ENCODE measurements at places on chromosomes 16 and 17.

DNA sequence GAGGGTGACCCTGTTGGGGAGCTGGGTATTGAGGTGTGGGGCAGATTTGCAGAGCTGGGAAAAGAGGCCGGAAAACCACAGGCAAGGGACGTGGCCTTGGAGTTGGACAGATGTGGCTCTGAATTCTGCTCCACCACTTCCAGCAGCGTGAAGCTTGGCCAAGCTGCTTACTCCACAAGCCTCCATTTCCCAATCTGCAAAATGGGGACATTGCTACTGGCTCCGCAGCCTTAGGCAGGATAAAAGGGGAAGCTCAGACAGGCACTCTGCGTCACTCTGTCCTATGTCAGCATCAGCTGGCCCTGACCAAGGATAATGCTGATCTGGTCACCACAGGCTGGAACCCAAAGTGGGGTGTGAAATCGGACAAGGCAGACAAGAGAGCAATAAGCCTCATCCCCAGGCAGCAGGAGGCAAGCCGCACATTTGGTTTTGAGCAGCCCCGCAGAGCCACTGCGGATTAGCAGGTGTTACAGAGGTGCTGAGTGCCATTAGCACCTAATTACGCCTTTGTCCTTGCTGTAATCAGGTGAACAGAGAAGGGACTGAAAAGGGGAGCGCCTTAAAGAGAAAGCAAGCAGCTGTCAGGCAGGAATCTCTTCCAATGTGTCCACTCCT, 54.8 kb downstream of the SDK2 start:
- no peak for DNase-seq

DNA sequence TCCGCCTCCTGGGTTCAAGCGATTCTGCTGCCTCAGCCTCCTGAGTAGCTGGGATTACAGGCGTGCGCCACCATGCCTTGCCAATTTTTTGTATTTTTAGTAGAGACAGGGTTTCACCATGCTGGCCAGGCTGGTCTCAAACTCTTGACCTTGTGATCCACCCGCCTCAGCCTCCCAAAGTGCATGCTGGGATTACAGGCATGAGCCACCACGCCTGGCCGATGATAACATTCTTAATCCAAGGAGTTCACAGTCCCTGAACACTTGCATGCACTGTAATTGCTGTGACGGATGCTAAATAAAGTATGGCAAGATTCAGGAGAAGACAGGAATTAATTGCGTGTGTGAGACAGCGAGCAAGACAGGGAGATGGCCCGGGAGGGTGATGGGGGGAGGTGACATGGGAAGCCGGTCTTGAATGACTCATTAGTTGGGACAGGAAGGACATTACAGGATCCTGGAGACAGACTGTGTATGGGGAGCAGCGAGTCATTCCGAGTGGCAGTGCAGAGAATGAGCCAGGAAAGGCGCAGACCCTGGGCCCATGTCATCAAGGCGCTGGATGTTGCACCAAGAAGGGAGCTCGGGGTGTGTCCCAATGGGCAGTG, 6.7 kb downstream of the ABCA3 start:
- no peak for DNase-seq

GRCh38 chr16:2707368-2708289, 12.4 kb downstream of the PRSS27 start:
- no peak for DNase-seq

GRCh38 chr17:33674685-33675084, 381.6 kb upstream of the ASIC2 start:
- peak; percentile 61 for DNase-seq

DNA sequence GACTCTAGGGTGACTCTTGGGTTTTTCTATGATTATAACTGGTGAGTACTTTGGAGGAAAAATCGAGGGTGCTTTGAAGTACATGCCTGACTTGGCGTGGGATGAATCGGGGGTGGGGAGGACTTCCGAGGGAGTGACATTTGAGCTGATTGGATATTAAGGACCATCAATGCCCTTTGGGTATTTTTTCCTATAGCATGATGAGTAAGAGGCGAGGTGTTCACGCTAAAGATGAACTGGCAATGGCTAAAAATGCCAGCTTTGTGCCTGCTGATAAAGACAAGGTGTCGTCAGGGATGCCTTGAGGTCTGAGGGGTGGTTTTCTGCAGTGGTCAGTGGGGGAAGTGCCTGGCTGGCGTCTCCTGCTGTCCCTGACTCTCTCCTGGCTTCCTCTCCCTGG, 25.3 kb downstream of the USP43 start:
- no peak for DNase-seq

DNA sequence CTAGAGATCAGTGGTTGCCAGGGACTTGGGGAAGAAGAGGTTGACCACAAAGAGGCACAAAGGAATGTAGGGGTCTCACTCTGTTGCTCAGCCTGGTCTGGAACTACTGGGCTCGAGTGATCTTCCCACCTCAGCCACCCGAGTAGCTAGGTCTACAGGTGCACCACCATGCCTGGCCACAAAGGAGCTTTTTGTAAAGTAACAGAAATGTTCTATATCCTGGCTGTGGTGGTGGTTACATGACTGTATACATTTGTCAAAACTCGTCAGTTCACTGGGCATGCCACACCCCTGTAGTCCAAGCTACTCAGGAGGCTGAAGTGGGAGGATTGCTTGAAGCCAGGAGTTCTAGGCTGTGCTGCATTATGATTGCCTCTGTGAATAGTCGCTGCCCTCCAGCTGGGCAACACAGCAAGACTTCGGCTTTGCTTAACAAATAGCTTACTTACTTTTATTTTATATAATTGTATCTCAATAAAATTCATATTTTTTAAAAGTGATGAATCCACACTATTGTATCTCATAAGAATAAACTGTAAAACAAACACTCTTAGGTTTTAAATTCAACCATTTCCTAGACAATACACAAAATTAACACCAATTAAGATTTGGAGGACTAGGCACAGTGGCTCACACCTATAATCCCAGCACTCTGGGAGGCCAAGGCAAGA, 5.0 kb downstream of the SKA2 start:
- no peak for DNase-seq

- DNase-seq, result no peak
Measured at GRCh38 chr17:81523402-81524038, 4.7 kb upstream of the FSCN2 start.

All from RPMI8226 (cell line).